Panc1 (cell line): ENCODE measurements at places on chromosomes 6 and 20. TPM values are rescaled to one million over a fixed set of nuclear protein-coding genes. Genes with fewer than 3 reads are reported as not detected.
A peak's percentile ranks its signal among the peaks of the same experiment; 100 is the strongest.

- no peak for DNase-seq
These were observed 5.8 kb downstream of the TFEB start for GRCh38 chr6:41729624-41730023.

GRCh38 chr6:131172222-131172621 is 37.0 kb downstream of the AKAP7 start:
- no peak for DNase-seq

DNA sequence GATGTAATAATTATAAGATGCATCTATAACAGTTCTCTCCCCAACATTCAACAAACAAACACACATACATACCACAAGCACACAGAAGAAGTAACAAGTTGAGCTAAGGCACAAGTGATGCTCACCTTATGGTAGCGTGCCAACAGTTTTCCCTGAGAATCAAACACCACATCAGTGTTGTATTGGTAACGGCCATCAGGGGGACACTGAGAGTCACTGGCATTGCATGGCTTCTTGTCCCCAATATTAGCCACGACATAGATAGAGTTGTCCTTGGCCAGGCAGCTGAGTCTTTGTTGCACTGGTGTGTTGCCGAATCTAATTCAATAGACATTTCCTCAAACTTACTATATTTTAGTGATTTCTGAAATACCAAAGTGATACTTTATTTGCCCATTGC is 14.8 kb upstream of the VNN1 start:
- DNase-seq: no peak

DNA sequence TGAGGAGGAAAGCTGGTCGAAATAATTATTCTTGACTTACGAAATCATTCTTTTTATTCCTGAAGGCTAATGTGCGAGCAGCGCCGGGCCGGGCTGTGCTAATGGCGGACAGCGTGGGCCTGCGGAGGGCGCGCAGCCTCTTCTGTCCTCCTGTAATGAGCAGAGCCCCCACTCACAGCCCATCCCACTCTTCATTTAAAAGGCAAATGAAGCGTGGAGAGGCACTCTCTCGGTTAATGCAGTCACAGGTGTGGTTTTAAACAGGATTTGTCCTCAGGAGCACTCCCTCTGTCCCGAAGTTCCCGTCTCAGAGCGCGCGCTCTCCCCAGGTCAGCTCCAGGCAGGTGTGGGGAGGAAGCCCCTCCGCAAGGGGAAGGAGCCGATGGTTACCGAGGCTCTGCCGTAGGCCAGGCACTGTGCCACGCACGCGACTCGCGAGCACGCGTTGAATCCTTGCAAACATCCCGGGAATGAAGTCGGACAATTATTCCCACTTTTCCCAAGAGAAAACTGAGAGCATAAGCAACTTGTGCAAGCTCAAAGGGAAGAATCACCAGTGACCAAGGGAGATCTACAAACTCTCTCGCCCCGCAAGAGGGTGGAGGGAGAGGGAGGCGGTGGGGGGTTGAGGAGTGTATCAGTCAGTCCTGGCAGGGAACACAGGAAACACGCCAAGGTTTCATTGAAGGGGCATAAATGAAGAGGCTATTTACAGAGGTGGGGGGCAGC is 35.5 kb upstream of the ZFAND3 start:
- no peak for DNase-seq

DNA sequence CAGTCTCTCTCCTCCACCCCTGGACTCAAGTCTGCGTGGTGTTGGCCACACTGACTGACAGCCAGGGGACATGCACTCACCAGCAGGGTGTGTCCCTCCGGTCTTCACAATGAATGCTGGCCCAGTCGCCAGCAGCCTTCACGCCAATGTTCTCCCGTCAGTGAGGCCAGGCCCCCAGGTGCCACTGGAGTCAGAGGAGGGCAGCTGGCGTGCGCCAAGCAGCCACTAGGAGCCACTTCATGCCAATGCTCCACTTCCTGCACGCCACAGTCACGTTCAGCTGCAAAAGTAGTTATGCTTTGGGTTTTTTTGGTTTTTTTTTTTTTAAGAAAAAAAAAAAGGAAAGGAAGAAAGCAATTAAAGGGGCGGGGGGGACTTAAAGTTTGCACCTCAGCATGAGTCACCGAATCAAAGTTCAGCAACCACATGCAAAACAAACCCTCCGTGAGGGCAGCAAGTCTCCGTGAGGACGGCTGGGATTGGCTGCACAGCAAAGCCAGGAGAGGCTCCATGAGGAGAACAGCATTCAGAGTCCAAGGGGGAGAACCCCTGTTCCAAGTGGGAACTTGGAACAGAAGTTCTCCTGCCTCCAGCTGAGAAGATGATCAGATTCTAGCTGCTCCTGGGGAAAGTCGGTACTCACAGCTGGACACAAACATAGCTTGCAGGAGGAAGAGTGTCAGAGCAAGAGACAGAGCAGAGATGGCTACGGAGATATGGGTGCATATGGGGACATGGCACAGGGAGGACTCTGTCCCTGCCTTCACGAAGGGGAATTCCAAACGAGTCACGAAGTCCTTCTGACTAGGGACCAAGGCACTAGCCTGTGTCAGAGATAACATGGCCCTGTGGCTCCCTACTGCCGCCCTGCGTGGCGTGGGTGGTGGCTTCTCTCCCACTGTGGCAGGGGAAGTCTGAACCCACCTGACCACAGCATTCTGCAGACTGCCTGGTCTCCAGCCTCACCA is at the start of gene ZC3H12D:
Gene ZC3H12D (minus strand): TSS at position 282 of the 968 bp plus-strand sequence. CDS start 10,471 bp downstream, outside the sequence.
- no peak for DNase-seq

GRCh38 chr6:128275030-128275429 is 245.4 kb downstream of the PTPRK start:
- peak; percentile 63 for DNase-seq

DNA sequence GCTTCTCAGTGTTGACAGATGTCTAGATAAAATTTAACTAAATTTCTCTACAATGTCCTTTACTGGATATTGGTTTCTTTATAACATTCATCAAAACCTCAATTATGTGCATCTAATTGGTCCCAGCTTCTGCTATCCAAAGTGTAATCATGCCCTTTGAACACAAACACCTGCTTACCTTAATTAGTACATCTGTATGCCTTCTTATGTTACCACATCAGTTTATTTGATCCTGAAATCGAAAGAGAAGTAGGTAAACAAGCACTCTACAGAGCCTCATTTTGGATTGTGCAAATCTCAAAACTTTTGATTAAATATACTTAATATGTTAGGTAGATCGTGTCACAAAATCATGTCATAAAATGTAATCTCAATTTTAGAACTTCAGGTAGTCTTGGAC is 36.5 kb downstream of the TAB2 start:
- DNase-seq: no peak

DNA sequence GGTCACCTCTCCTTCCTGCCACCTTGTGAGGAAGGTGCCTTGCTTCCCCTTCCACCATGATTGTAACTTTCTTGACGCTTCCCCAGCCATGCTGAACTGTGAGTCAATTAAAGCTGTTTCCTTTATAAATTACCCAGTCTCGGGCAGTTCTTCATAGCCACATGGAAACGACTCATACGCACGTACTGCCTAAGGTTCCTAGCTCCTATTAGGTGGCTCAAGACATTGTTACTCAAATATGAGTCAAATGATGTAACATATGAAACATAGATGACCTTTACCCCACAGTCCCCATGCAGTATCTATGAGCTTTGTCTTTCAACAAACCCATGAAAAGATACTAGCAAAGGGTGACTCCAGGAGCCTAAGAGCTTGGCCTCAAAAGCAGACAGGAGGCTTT is 98.3 kb downstream of the SIM1 start:
- no peak for DNase-seq

DNA sequence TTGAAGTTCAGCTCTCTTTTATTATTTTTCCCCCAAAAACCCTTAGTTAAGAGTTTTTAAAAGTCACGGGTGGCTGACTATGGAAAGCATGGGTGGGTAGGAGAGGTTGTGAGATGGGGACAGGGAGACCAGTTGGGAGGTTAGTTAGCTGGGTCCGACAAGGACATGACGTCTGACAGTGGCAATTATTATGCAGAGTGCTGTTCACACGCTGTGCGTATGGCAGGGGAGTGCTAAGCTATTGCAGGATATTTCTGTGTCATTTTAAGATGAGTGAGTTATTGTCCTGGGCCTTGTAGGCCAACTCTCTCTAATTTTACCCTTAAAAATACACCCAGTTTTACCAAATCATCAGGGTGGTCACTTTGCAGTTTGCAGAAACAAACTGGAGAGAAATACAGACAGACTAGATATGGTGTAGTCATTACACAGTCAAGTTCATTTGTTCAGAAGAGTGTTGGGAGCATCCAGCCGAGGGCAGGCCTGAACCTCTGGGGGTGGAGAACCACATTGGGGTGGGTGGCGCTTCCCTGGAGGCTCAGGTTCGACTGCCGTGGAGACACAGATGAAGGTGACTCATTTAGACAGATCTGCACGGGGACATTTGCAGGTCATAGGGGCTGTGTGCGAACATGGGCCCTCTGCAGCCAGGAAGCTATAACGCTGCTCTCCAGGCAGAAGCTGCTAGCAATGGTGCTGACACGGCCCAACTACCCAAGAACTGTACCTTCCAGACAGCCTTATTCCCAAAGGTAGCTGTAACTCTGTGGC is 307.6 kb downstream of the QKI start:
- DNase-seq: no peak

DNA sequence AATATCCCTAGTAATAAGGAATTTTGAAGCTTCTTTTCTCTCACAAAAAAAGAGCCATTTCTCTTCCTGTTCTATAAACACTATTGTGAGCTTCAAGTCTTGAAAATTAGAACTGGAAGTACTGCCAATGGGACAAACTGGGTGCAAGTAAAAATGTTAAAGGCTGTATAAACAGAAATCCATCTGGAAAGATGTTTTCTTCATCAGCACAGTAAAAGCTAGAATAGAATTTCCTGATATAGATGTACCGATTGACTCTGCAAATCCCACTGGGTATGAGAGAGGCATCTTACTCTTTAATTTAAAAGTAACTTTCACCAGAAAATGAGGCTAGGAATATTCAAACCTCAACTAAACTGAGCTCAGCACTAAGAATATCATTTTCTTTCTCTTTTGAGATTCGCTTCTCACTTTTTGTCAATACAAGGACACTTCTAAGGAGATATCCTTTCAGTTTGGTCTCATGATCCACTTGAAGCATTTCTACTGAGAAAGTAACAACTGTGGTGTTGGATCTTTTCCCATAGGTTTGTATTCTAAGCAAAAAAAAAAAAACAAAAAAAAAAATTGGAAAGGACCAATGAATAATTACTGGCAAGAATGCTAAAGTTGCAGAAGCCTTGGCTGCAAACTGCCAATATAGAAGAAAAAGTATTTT is 169.0 kb upstream of the PRDM1 start:
- no peak for DNase-seq

DNA sequence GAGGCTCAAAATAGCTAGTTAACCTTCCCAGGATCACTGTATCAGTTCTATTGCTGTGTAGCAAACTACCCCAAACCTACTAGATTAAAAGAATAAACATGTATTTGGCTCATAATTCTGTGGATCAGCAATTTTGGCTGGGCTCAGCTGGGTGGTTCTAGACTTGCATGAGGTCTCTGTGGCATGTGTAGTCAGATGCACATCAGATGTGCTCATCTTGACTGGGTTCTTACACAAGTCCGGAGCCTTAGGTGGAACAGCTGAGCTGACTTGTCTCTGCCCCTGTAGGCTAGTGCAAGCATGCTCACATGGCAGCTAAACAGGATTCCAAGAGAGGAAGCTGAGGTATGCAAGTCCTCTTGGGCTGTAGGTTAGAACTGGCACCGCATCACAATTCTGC is 173.2 kb upstream of the PRND start:
- no peak for DNase-seq

- DNase-seq: no peak
These were observed 47.5 kb downstream of the PIGU start for GRCh38 chr20:34629342-34629741.

The TMEM74B gene
- 1.1 TPM for total RNA-seq

The HDGFL1 gene
- not detected for total RNA-seq

The FAM162B gene
- not detected for total RNA-seq
